Fibroblast of upper back skin (primary cell): ENCODE measurements at places on chromosomes 12 and 14.
A peak's percentile ranks its signal among the peaks of the same experiment; 100 is the strongest.

GRCh38 chr12:54019924-54020590 is 8.2 kb upstream of the HOXC6 start:
- peak; percentile 71 for DNase-seq

DNA sequence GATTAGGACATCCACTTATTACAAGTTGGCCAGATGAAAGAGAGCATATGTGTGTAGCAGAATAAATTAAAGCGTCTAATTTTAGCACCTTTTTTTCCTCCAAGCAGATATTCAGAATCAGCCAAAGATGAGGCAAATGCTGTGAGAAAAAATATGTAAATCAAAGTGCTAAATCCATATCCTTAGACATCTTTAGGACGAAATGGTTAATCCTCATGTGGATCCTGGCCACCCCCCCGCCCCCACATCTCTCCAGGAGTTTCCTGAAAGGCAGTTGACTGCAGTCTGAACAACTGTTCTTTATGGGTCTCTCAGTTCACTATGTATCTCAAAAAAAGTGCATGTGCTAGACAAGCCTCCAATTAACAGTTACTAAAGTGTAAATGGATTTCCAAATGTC is 1768.1 kb upstream of the SEL1L start:
- DNase-seq = no peak

DNA sequence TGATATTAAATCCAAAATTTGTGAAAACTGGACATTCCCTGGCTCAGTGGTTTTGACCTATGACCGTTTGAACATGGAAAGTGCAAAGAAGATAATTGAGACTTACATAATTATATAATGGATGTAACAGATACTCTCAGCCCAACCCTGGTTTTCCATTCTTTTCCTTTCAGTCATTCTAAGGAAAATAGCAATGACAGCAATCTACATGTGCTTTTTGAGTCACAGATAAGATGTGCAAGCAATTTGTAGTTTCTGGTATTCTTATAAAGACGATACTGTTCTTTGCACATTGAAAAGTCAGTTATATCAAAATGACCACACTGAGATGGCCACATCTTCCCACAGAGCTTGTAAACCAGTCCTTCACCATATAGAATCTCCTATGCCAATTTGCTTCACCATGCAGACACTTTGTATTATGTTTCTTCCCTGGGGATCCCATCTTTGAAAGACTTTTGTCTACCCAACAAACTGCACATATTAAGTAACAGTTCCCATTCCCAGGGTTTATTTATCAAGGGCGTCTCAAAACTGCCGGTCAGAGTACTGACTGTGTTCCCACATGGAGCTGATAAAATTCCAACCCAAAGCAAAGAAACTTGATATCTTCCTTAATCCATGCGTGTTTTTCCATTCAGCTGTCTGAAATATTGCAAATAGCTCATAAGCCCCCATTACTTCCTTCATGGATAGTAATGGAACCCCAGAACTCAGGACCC is 34.8 kb downstream of the PLXNC1 start:
- no peak for DNase-seq

DNA sequence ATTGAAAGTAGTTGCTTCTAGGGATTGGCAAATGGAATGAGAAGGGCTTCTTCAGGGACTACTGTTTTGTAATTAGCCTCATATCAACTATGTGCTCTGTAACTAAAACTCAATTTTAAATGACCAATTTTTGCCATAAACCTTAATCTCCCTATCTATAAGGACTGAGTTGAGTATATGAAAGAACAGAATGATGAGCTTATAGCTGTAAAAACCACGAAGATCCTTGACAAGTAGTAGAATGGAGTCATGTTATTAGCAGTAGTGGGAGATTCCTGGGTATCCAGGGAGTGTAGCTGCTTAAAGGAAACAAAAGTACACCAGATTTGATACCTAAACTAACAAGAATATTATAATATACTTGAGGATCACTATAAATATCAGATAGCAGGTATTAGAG is 28.0 kb downstream of the LGALS3 start:
- DNase-seq = no peak

- DNase-seq = no peak
These were observed 272.3 kb downstream of the TMTC2 start for GRCh38 chr12:82958966-82959365.

GRCh38 chr14:104895207-104895785 is 29.4 kb upstream of the PLD4 start:
- no peak for DNase-seq

DNA sequence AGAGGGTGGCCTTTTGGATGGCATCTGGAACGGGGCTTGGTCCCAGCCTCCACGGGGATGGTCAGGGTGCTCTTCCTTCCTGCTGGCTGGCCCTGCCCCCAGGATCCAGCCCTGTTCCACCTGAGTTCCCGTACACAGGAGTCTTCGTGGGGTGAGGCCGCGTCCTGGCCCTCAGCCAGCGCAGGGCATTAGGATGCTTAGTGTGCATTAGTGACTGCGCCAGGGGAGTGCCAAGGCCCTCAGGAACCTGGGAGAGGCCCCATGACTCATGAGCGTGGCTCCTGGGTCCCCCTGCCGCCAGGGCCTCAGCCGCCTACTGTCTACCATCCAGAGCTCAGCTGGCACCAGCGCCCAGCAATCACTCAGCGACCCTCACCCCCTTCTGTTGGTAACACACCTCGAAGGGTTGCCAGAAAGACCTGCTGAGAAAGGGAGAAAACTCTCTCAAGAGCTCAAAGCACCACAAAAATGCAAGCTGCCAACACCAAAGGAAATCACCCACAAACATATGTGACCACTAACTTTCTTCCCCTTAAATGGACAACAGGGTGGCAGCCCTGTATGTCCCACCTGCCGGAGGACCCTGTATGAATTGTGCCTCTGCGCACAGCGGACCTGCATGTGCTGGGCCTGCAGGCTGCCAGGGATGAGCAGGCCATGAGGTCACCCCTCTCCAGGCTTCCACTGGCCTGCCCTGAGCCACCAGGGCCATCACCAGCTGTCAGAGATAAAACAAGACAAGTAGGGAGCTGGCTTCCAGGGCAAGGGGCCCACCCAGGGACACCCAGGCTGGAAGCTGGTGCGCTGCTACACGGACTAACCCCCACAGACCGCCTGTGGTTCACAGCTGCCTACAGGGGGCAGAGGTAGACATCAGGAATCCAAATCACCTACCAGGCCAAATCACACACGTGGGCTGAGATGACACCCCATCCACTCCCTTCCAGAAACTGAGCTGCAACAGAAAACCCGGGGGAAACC is 28.7 kb downstream of the CCDC85C start:
- peak; percentile 29 for DNase-seq

GRCh38 chr12:114690267-114691135 is 6.5 kb upstream of the TBX3 start:
- no peak for DNase-seq

DNA sequence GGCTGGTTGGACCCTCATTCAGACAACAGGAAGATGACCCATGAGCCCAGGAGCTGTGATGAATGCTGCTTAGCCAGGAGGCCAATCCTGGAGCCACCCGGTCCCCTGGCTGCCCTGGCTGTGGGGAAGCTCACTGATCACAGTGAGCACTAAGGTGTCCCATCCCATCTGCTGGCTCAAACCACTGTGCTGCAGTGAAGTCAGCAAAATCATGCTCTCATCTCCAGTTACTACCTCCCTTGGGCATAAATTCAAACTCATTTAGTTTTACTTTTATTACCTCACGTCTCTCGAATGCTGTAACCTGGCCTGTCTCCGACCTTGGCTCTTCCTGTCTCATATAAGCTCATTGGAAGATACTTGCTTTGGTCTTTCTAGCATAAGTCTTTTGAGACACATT is 112.4 kb downstream of the APAF1 start:
- no peak for DNase-seq

- DNase-seq = no peak
These were observed 194.8 kb downstream of the CACNA1C start for GRCh38 chr12:2247596-2247995.

- DNase-seq = no peak
These were observed 156.0 kb upstream of the PLEKHG7 start for GRCh38 chr12:92546635-92547348.

- DNase-seq = no peak
These were observed 38.1 kb downstream of the CIT start for GRCh38 chr12:119838826-119839600.

GRCh38 chr14:97976861-97977260 is 1179.7 kb downstream of the VRK1 start:
- DNase-seq = no peak

DNA sequence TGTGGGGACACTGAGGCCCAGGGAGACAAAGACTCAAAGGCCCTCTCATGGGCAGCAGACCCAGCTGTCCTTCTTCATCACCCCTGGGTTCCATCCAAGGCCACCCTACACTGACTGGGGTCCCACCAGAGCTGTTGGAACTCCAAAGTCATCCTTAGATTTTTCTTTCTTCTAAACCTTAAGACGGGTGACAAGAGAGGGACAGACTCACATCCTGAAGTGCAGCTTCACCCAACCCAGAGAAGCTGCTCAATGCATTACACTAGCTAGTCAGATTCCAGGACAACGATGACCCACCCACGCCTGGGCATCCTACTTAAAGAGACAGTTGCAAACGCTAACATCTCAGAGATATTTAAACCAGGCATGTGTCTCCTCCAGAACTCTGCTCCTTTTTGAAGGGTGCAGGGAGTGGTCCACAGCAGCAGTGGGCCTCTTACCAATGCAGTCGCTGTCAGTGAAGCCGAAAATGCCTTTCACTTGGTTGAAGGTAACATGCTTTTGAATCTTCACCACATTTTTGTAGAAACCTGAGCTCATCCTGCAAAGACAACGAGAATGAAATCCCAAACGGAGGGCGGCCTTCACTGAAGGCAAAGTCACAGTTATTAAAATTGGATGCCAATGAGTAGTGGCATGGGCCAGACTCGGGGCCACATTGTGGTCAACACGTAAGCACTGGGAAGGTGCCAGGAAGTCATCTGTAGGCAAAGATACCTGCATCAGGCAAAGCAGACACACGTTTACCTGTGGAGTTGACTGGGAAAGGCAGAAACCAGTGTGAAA is 23.4 kb downstream of the SLC25A47 start:
- DNase-seq = no peak

DNA sequence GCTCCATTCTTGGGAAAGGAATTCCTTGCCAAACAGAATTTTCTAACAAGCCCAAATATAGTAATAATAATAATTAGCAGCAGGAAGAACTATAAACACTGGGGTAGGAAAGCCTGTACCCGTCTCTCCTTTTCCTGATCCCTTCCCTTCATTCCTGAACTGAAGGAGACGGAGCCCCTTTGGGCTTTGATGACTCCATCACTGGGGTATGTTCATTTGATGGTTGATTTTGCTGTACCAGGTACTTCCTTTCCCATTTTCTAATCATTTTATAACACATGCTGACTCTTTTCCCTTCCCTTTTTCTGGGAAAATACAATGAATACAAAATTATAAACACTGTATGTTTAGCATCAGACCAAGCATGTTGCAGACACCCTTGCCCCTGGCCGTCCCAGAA is 3.6 kb upstream of the RCOR1 start:
- peak; percentile 31 for DNase-seq

- DNase-seq = no peak
These were observed 46.6 kb upstream of the FOXJ2 start for GRCh38 chr12:7985802-7986418.

DNA sequence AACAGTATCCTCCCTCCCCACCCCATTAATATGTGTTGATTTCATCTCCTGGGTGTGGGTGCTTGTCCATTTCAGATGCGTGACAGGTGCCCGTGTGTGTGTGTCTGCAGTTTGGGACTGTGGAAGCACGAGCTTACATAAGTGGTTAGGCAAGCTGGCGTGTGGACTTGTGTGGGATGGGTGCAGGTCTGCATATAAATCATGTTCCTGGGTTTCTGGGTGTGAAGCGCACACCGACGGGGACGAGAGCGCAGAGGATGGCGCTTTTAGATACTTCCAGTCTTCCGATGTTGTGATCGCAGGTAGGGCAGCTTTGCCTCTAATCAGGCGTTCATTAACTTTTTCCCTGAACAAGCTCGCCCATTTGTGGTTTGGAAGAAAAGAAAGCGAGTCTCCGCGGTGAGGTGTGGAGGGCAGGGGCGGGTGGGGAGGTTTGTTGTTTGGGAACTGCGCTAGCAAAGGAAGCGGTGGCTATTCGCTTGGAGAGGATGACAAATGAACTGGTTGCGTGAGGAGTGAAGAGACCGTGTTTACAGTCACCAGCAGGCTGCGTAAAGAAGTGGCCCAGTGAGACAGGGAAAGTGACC is 865 bp downstream of the RGS6 start:
- no peak for DNase-seq

DNA sequence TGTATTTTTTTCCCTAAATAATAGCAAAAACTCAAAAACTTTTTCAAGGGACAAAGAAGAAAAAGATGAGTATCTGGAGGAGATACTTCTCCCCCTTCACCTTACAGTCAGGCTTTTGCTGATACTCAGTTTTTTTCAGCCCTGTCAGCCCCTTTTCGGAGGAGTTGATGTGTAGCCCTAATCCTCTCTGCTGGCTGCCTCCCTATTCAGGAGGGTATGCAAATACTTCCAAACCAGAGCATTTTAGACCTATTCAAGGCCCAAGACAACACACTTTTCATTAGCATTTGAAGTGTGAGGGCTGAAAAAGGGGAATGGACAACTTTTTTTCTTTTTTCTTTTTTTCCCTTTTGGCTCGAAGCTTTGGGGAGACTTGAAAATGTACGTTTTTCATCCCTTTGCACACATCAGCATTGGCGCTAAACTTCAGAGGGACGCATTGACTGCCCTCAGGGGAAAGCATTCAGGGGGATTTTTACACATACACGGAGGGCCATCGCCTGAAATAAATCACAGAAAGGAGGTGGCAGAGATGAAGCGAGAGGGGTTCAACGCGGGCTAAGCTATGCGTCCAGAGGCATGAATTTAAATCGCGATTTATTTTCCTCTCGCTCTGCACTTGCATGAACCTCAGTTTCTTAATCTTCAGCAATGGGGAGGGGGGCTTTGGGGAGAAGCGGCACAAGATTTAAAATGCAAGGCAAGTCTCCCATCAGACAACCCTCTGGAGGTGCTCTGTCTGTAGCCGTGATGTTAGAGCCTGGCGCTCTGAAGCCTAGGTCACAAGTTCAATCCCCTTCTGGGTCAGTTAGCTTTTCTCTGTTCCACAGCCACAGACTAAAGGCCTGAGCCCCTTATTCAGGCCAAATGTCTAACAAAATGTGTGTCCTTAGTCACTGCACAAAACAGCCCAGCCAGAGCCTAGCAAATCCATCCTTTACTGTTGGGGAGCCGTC is 86.3 kb downstream of the ASCL1 start:
- no peak for DNase-seq

GRCh38 chr12:96313606-96314005 is 86.6 kb downstream of the CDK17 start:
- DNase-seq = no peak
